ENCODE measurements at places on chromosomes 12 and 14.

DNA sequence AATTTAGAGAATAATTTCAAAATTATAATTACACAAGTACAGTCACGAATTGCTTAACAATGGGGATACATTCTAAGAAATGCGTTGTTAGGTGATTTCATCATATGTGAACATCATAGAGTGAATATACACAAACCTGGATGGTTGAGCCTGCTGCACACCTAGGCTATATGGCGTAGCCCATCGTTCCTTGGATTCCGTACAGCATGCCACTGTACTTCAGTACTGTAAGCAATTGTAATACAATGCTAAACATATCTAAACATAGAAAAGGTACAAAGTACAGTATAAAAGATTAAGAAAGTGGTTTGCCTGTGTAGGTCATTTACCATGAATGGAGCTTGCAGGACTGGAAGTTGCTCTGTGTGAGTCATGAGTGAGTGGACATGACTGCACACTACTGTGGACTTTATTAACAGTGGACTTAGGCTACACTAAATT is 286.2 kb downstream of the CACNA1C start:
- DNase-seq, result no peak

GRCh38 chr12:112341046-112341825 is 41.0 kb downstream of the HECTD4 start:
- no peak for DNase-seq

- no peak for DNase-seq
Measured at GRCh38 chr12:106359646-106360399, 2.3 kb downstream of the POLR3B start.

- DNase-seq, result no peak
Measured at GRCh38 chr14:79705126-79705894, 506.0 kb downstream of the DIO2 start.

- DNase-seq, result no peak
Measured at GRCh38 chr14:21672116-21672515, 1.5 kb downstream of the OR4E1 start.

DNA sequence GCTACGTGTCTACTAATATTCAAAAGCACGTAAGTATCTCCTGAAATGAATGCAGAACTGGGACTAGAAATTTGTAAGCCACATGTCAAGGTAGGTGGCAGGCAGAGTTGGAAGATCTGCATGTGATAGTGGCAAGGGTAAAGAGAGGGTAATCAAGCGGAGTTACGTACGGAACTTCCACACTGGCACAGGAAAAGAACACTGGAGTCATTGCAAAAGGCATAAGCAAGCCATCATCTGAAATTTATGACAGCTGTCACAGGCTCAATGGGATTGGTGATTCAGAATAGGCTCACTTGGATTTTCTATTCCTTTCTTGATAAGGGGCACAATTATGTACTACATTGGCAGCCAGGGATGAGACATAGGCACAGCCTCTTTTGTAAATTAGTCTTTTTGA is 245.3 kb downstream of the PDZRN4 start:
- DNase-seq, result no peak

DNA sequence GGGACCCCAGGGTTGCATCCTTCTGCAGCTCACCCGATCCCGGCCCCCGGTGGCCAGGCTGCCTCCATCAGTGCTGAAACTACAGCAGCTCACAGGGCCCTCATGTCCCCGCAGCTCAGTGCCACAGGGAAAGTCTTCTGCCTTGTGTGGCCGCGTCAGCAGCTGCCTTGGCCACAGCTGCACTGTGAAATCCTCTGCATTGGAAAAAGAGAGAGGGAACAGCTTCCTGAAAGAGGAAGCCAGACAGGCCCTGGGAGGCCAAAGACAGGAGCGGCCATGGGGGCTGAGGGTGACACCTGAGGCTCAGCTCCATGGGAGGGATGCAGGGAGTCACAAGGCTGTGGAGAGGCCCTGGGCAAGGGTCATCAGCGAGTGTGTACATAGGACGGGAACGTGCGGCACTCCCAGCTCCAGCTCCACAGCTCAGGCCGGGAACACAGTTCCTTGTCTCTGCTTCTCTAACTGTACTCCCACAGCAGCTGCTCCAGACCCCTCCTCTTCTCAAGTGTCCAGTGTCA is 32.7 kb downstream of the PARP2 start:
- no peak for DNase-seq

DNA sequence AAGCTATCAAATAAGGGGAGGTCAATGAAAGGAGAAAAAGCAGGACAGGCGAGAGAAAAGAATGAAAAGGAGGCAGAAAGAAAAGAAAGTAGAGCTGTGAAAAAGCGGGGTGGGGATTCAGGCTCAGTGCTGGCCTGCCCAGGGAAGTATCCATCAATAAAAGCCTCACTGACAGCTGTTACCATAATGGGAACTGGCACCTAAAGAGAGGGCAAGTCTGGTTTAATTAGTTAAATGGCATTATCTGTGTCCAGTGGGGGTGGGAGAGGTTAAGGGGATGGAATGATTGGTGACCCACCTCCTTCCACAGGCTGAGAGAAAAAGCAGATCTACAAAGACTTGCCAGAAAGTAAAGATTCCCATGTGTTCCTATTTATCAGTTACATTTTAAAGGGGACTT is 7.4 kb downstream of the SALL2 start:
- no peak for DNase-seq

GRCh38 chr14:55085060-55085660 is 33.7 kb downstream of the MAPK1IP1L start:
- no peak for DNase-seq

- DNase-seq, result no peak
Measured at GRCh38 chr12:39803151-39803550, 183.5 kb upstream of the ABCD2 start.

- DNase-seq, result no peak
Measured at GRCh38 chr14:85634205-85634604, 104.3 kb downstream of the FLRT2 start.

- DNase-seq, result no peak
Measured at GRCh38 chr12:131905630-131906091, 11.2 kb downstream of the ULK1 start.

DNA sequence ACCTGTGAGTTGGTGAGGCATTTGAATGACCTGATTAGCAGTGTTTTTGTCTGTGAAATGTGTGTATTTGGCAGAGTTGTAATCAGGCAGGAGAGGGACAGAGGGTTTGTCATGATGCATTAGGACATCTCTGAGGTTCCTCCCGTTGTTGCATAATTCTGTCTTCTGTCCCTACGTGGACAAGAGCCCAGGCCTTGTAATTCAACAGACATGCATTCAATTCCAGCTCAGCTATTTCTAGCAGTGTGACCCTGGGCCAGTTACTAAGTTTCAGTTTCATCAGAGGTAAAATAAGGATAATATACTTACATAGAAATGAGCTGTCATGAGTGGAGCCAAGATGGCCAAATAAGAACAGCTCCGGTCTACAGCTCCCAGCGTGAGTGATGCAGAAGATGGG is 208.6 kb downstream of the SLC38A4 start:
- no peak for DNase-seq

GRCh38 chr12:75455839-75456238 is 24.7 kb upstream of the GLIPR1 start:
- DNase-seq, result no peak

DNA sequence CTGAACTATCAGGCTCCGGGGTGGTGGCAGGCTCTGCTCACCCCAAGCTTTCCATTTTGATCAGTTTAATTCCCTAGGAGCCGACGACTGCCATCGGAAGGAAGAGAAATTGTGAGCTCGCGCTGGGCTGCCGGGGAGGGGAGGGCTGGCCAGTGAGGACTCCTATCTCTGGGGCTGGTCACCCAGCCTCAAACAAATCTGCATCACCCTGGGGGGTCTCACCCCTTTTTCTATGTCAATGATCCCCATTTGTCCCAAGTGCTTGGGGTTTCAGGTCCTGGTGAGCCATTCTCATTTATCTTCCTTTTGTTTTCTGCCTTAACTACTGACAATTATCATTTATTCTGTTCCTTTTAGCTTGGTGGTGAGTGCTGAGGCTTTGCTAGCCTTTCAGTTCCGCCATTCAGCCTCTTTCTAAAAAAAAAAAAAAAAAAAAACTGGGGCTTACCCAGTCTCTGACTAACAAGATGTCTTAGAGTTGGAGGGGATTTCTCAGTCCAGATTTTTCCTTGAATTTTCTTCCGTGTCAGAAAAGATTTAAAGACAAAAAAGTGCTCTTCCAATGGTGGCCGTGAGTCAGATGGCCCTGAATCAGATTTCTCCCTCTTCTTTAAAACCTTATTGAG is 22.8 kb upstream of the USP44 start:
- DNase-seq, result no peak

GRCh38 chr12:53166837-53167236 is 13.7 kb upstream of the ZNF740 start:
- no peak for DNase-seq

Data from CD4-positive, alpha-beta T cell treated with Interleukin-15 for 1 hour (primary cell).